ENCODE measurements at places on chromosomes 5 and 9. TPM values are rescaled to one million over a fixed set of nuclear protein-coding genes. Genes with fewer than 3 reads are reported as not detected.

DNA sequence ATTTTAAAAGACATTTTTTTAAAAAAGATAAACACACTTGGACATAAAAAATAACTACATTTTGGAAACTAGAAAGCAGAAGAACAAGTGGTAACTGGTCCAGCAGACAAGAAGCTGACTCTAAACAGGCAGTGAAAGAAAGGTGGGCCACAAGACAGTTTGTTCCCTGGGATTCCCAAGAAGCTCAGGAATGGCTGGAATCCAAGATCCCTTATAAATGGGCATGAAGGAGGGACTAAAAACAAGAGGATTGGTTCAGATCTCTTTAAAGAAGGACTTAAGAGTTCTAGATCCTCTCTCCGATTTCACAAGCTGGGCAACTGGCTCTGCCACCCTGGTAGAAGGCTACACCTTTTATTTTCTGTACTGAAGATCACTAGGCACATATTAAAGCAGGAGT, 102.8 kb downstream of the ARL15 start:
- DNase-seq: no peak

DNA sequence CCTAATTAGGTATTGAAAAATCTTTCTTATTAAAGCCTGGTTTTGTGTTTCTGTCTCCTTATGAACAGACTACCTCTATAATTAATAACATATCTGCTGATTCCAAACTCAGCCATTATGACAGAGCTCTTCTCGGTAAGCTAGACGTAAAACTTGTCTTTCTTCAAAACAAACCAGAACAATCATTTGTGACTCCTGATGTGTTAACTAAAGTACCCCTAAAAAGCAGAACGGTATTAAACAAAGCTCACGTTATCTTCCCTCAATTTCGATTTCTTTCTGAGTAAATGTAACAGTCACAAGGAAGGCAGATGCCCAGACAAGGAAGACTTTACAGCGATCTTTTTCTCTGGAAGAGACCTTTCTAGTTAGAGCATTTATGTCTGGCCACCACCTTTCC, 1.8 kb downstream of the SEMA5A start:
- no peak for DNase-seq

DNA sequence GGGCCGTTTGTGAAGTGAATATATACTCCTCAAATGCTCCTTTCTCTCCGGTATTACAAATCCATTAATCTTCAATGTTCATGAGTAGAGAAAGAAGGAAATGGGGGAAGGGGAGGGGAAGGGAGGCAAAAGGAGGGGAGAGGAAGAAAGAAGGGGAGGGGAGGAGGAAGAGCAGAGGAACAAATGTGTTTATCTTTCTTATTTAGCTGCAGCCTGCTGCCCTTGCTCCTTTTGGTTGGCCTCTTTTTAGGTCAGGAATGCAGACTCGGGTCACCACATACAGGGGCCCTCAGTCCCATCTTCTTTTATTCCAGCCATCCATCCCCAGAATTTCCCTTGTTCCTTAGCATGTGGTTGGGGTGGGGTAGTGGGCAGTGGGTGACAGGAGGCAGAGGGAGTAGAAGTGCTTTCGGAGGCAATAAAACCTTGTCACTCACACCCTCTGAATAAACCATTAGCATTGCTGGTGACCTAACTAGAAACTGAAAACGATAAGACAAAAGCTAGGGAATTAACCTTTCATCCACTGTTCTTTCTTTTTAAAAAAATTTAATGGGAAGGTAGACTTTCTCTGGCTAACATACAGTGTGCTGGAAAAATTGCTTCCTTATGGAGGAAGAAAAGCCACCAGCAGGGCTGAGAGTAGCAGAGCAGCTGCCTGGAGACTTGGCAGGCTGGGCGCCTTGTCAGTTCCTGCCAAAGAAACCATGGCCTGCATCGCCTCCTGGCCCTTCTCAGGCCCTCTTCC, 16.8 kb upstream of the PRLR start:
- DNase-seq: peak; percentile 87

- no peak for DNase-seq
These were observed 140.2 kb upstream of the LPAR1 start for GRCh38 chr9:111178331-111179055.

DNA sequence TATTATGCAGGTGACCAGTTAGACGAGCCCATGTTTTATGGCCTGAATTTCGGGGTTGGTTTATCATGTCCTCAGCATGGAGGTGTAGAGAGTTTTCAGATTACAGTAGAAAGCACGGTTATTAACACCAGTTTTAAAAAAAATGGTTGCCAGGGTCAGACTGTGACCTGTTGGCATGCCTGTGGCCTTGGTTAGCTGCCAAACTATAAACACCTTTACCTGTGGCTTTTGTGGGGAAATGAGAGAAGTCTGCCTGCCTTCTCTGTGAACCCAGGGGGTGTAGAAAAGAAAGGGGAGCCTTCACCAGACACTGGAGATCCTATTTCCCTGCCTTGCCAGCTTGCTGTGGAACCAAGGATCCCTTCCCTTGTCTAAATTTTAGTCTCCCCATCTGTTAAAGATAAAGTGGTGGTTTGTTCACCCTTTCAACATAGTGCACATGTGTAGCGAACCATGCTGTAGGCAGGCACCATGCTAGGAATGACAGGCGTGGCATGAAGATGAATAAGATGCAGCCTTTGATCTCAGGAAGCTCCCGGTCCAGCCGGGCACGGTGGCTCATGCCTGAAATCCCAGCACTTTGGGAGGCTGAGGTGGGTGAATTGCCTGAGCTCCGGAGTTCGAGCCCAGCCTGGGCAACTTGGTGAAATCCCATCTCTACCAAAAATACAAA, 6.1 kb upstream of the PHF19 start:
- DNase-seq: no peak

DNA sequence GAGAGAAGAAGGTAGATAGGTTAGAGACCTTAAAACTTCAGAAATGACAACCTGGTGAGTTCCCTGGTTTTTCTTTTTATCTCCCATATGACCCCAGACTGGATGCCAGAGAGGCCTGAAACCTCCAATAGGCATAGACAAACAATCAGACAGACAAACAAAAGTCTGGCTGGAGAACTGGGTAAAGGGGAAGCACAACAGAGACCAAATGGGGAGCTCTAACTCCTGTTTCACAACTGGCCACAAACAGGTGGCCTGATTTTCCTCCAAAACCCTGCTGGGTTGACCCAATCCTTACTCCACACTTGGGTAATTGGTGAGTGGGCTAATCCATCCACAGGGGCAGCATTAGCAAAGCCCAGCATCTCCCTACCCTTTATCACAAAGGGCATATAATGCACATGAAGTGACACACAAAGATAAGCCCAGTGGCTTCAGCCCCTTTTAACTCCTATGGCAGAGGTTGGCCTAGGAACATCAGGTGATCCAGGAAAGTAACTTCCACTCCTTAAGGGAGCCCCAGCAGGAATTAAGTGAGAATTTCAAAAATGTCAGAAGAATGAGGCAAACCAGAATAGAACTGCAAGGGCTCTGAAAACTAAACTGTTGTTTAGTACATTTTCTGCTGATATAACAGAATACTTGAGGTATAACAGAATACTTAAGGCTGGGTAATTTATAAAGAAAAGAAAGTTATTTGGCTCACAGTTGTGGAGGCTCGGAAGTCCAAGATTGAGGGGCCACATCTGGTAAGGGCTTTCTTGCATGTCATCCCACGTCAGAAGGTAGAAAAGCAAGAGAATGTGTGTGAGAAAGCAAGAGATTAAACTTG, 60.9 kb upstream of the ROR2 start:
- no peak for DNase-seq

- no peak for DNase-seq
These were observed 165.0 kb downstream of the TMEM232 start for GRCh38 chr5:110561510-110561909.

DNA sequence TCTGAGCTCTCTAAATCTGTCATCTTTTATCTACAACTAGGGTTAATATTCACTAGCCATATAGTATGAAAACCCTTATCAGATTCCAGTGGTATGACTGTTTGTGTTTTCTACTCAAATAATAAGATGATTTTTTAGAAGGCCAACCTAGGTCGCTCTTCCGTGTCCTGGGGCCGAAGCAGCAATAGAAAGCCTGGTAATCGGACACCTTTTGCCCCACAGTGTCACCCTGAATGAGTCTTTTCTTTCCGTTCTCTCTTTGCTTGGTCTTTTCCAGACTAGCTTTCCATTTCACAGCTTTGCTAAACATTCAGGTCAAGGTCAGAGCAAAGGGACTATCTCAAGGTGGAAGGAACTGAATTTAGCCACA, 243.3 kb upstream of the ANKRD55 start:
- DNase-seq: no peak

DNA sequence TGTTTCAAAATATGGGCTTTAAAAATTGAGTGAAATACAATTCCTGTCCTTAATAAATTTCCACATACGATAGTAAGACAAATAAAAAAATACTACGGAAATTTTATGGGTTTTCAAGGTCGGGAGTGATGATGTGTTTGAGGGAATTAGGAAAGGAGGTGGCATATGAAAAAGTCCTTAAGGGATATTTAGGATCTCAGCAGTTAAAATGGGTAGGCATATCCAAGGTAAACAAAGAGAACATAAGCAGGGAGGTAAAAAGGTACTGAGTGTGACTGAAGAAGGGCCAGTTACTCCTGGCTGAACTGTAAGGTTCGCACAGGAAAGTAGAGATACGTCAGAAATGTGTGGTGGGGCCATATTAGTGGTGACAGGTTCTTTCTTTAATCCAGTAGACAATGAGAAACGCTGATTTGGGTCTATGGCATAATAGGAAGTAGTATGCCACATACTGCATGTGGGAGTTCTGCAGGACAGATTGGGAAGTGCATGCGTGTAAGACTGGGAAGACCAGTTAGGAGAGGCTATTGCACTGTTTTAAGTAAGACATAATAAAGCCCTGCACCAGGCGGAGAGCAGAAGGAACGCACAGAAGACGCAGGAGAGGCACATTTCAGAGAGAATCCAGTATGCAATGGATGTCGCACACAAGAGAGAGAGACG, 937 bp upstream of the HMGCR start:
- DNase-seq: peak; percentile 53

DNA sequence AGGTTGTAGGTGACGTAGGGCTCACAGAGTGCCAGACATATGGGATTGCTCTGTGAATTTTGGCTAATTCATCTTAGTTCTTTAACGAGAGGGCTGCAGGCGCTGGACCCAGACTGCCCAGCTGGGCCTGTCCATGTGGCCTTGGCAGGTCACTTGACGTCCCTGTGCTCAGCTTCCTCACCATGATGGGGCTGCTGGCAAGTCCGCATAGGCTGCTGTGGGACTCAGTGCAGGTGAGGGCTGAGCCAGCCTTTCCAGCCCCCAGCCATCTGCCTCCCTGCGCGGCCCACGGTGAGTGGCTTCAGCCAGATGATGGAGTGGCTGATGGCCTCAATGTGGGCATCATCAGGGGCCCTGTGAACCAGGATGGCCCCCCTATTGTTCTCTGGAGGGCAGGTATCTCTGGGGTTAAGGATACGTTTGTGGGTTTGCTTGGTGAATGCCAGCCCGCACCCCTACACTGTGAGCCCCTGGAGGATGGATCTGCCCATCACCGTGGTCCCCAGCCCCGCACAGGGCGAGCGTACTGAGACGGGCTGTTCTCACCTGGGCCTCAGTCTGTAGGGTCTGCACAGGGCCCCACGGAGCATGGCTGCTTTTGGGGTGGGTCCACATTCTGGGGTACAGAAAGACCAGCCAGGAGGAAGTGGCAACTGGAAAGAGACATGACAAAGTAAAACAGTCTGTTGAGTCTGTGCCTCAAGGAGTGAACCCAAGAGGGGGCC, 3.7 kb downstream of the CARD19 start:
- DNase-seq: no peak

DNA sequence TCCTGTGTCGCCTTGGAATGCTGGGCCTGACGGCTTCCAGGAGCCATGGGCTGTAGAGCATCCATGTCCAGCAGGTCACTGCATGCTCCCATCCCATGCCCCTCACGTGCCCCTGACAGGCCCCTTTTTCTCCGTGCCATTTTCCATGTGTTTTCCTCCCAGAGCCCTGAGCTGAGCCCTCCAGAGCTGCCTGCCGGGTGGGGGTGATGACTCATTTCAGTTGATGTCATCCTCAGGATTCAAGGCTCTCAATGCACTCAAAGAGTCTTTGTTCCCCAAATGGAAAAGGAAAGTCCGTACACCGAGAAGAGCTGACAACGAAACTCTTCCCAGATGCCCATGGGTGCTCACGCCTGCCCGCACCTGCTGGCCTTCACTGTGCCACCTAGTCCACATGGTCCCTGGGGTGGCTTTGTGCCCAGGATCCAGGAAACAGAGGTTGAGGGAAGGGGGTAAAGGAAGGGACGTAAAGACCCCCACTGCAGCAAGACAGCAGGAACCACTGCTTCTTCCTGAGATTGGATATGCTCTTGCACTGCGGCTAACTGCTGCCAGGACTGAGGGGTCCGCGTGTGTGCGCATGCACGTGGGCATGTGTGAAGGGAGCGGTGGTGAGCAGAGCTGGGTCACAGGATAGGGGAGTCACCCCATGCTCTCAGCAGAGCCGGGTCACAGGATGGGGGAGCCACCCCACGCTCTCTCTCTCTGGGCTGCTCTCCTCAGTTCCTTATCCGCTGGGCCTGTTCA, 27.6 kb downstream of the COL15A1 start:
- no peak for DNase-seq

DNA sequence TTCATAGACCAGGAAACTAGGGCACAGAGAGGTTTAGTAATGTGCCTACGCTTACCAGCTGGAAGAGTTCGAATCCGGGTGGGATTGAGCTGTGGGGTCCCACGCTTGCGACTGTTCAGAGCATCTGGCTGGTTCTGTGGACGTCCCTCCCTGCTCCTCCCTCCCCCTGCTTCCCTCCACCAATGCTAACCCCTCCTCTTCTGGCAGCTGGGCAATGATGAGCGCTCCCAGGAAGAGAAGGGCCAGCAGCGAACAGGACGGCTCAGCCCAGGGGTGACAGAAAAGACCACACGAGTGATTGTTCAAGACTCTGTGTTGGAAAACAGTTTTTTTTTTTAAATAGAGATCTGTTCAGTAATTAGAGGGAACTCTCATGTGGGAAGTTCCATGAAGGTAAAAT, 6.9 kb downstream of the FAM163B start:
- no peak for DNase-seq

DNA sequence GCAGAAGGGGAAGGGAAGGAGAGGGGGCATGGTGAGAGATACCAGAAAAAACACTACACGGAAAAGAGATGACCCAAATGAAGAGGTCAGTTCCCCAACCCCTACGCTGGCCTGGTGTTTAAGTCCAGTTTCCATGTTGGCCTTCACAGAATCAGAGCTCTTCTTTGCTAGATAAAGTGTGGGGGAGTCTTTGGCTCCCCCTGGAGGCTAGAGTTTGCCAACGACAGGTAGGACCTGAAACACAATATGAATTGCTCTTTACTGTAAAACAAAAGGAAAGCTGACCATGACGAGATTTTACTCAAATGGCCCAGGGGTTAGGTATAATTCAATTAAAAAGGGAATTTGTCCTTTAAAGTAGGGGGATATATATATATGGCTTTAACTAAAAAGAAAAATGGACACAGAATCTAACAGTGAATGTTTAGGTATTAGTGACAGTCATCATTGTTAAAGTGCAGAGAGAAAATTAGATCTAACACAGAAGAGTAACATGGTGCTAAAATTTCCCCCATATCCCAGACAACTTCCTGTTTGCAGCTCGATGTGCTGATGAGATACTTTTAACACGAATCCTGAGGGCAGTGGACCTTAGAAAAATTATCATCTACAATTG, 92.0 kb downstream of the SV2C start:
- DNase-seq: peak; percentile 69

GRCh38 chr5:9928326-9928725, 298.2 kb upstream of the TAS2R1 start:
- DNase-seq: no peak

Gene TSSK1B
- total RNA-seq: not detected

Gene CRAT
- total RNA-seq: 84.8 TPM

Gene SLC36A2
- not detected for total RNA-seq

Gene PRSS3
- total RNA-seq: 526 TPM

Gene DEPDC1B
- 2.3 TPM for total RNA-seq

Gene PCDHGB4
- total RNA-seq: 3.6 TPM

Gene DNAJC18
- 3.0 TPM for total RNA-seq

Gene PLK2
- total RNA-seq: 30.7 TPM

Gene LRRC19
- total RNA-seq: not detected

All from body of pancreas (tissue), 4 donors.